ENCODE measurements at places on chromosomes 11 and 22.

DNA sequence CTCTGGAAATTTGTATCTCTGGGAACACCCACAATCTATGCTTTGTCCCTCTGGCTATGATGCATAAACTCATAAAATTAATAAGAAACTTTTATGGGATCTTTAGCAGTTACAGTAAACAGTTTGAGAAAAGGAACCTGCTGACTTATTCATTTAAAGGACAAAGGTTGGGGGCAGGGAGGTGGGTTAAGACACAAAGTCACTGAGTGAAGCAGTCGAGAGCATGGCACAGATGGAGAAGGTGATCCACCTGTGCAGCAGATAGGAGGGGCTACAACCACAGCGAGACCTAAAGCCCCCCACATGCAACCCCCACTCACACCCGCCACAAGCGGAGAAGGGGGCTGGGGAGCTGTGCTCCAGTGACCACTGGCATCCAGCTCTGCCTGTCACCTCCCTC, 45.0 kb downstream of the SMCO4 start:
- no peak for DNase-seq

GRCh38 chr22:39289975-39290720, 29.3 kb downstream of the RPL3 start:
- no peak for DNase-seq

DNA sequence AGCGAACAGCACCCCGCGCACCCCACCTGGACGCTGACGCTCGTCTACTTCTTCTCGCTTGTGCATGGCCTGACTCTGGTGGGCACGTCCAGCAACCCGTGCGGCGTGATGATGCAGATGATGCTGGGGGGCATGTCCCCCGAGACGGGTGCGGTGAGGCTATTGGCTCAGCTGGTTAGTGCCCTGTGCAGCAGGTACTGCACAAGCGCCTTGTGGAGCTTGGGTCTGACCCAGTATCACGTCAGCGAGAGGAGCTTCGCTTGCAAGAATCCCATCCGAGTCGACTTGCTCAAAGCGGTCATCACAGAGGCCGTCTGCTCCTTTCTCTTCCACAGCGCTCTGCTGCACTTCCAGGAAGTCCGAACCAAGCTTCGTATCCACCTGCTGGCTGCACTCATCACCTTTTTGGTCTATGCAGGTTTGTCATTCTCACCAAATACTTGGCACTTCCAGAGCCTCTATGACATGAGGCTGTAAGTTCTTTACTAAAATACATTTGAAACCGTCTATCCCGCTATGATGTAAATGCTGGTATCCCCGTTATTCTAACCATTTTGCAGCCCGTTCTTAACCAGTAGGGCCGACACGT, 535 bp downstream of the AQP11 start:
- DNase-seq, result peak; percentile 15

DNA sequence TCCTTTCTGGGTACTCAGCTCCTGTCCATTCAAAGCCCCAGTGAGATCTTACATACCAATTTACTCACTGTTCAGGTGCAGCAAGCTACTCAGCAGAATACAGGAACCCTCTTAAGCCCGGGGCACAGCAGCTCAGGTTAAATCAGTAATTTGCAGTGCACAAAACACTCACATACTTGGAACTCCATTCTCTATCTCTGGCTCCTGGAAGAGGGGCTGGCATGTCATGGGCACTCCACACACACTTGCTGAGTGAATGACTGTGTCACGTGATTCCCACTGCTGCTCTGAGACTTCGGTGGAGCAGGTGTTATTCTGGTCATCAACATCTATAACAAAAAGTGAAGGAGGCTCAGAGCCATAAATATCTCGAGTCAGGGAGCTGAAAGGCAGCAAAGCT, 157.3 kb upstream of the BDNF start:
- DNase-seq, result no peak

GRCh38 chr11:2305788-2306451, 4.1 kb downstream of the TSPAN32 start:
- peak; percentile 17 for DNase-seq

DNA sequence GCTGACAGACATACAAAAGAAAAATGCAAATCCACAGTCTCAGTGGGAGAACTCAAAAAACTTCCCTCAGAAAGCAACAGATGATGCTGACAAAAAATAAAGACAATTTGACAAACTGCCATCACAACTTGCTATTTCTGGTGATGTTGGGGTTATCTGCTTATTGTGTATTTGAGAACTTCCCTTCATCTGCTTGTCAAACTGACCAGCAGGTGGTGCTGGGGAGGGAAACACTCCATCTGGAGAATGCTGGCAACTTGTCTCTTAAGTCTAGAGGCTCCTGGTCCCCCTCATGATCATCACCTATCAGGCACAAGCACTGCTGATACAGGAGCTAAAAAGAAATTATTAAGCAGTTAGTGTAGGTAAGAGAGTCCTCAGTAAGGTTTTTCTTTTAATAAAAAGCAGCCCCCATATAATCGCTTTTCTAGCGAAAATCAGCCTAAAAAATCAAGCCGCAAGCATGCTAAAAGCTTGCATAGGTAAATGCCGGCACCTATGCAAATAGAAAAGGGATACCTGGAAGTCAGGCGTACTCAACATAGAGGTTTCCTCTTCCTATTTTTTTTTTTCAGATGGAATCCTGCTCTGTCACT, 9.8 kb upstream of the FAM111B start:
- DNase-seq, result peak; percentile 63

GRCh38 chr11:112706863-112707262, 254.4 kb upstream of the NCAM1 start:
- DNase-seq, result no peak

DNA sequence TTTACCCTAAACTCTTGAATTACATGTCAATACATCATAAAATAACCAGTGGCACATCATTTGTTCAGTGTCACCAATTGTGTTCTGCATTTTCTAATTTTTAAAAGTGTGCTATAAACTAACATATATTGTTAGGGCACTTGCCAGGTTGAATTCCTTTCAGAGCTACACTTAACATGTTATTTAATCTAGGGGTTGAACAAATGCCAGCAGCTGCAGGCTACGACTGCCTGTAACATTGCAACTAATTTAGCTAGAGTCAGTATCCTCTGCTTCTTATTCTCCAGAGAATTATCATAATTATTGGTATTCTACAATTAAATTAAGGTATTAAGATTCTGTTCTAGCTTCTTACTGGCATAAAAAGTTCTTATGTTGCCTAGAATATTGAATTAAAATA, 46.4 kb upstream of the ARHGAP42 start:
- no peak for DNase-seq
